ENCODE measurements at places on chromosomes 2 and 18. TPM values are rescaled to one million over a fixed set of nuclear protein-coding genes. Genes with fewer than 3 reads are reported as not detected.

Gene NYAP2
- total RNA-seq, result 0.19 TPM

Gene MOCOS
- total RNA-seq, result 0.19 TPM

Gene CFAP210
- not detected for total RNA-seq

Gene MERTK
- total RNA-seq, result 0.43 TPM

Gene SP9
- total RNA-seq, result not detected
